ENCODE measurements at places on chromosomes 7 and 10.

DNA sequence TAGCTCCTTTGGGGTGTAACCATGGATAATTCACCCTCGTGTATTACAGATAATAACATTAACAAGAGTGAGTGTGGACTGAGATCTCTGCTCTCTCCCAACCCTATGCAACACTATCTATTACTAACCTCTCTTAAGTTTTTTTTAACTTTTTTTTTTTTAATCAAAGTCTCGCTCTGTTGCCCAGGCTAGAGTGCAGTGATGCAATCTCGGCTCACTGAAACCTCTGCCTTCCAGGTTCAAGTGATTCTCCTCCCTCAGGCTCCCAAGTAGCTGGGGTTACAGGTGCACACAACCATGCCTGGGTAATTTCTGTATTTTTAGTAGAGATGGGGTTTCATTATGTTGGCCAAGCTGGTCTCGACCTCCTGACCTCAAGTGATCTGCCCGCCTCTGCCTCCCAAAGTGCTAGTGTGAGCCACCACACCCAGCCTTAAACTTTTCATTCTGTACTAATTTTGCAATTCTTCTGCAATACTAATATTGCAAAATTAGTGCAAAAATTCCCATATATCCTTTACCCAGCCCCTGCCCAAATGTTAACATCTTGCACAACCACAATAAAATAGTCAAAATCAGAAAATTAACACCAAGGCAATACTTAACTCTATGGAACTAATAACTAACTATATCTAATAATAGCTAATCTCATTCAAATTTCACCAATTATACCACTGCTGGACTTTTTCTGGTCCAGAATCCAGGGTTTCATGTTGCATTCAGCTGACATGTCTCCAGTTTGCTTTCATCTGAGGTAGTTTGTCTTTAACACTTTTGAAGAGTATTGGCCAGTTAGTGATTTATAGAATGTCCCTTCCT is 66.5 kb upstream of the TCF7L2 start:
- DNase-seq, result no peak

GRCh38 chr10:70761031-70761601 is 24.1 kb downstream of the TBATA start:
- DNase-seq, result no peak

- no peak for DNase-seq
Observed at GRCh38 chr7:73769481-73770001, 529 bp downstream of the CLDN3 start.

DNA sequence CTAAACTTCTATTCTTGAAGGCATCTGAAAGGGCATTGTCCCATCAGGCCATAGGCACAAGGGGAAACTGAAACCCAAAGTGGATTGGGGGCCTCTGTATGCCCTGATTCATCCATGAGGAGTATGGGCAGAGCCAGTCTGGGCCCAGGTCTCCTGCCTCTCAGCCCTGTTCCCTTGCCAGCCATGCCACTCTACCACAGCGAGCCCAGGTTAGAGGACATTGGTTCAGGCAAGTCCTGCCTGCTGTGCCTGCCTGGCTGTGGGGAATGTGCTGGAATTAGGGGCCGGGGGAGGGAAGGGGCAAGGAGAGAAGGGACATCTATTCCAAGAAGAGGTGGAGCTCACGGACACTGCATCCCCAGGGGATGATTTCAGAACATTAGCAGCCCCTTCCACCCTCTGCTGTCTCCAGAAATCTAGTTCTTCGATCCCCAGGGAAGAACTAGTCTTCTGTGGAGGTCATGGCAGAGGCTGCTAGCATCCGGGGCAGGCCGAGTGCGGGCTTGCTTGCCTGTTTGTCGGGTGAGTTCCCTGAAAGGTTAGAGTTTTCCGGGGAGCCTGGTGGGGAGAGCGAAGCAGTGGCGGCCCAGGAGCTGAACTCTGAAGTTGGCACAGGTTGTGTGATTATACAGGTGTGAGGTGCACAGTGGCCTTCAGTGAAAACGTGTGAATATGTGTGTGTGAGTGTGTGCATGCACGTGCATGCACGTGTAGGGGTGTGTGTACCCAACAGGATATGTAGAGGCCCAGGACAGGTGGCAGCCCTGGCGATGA is 37.8 kb downstream of the TBATA start:
- DNase-seq, result no peak

DNA sequence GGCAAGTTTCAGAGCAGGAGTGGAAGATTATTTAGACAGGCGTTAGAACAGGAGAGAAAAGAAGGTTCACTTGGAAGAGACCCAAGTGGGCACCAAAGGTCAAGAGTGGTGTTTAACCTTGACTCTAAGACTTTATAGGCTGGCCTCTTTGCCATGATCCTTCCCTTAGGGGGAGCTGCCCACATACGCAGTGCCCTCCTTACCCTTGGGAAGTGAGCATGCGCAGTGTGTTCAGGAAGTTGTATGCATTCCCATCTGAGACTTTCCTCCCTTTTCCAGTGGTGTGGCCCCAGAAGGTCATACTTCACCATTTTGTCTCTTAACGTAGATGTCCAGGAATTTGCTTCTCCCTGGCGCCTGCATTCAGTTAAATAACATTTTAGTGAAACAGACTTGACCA is 95.8 kb downstream of the CXCL12 start:
- DNase-seq, result no peak

- no peak for DNase-seq
Observed at GRCh38 chr7:50292165-50292757, 12.3 kb upstream of the IKZF1 start.

DNA sequence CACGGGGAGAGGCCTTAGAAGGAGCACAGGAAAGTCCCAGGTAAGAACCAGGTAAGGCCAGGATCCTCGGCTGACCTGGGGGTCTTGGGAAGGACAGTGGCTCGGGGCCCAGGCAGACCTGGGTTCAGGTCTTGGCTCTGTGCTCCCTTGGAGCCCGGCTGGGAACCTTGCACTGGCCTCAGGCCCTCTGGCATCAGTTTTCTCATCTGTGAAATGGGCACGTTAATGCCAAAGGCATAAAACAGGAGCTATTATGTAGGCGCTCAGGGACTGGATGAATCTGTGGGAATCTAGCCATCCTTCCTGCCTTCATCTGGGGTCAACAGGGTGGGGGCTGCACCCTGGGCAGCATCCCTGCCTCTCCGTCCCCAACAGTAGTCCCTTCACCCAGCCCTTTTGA is 8.3 kb upstream of the SLC29A4 start:
- DNase-seq, result no peak

- no peak for DNase-seq
Observed at GRCh38 chr7:72003236-72003635, 408.9 kb downstream of the CALN1 start.

DNA sequence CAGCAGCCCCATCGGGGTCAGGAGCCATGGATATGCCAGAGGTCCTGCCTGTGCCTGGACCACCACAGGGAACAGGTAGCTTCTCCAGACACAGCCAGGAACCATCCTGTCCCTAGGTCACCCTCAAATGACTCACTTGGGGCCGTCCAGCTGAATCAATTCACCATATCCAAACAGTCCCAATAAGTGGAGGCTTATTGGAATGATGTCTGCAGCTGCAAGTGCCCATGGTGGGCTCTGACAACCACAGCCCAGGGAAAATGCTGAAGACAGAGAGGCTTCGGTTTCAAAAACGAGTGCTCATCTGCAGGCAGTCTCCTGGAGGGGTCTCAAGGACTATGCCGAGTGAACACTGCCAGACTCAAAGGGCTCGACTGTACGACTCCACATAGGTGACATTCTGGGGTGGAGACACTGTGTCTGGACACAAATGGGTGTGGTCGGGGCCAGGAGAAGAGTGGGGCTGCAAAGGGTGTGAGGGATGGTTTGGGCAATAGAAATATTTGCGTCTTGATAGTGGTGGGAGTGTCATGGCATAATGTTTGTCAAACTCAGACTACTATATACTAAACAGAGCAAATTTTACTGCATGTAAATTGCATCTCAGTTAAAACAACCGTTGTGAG is 204.8 kb downstream of the TNS3 start:
- DNase-seq, result no peak

DNA sequence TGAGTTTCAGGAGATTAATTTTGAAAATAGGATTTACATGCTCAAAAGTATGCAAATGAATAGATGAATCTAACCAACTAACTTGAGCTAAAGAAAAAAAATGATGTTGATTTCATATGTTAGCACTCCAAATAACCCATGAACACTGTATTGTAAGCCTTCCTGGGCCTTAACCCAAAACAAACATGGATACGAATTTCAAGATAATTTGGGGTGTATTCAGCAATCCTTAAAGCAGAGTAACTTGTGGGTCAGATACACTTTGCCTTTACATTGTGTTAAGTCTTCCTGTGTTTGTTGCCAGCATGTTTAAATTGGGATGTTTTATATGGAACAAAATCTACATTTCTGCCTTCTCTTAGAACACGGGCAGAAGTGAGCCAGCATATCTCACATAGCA is 124.2 kb upstream of the WDR11 start:
- DNase-seq, result no peak

- DNase-seq, result no peak
Observed at GRCh38 chr7:156604311-156604710, 36.3 kb upstream of the RNF32 start.

- no peak for DNase-seq
Observed at GRCh38 chr10:119359025-119359424, 151.7 kb downstream of the GRK5 start.

DNA sequence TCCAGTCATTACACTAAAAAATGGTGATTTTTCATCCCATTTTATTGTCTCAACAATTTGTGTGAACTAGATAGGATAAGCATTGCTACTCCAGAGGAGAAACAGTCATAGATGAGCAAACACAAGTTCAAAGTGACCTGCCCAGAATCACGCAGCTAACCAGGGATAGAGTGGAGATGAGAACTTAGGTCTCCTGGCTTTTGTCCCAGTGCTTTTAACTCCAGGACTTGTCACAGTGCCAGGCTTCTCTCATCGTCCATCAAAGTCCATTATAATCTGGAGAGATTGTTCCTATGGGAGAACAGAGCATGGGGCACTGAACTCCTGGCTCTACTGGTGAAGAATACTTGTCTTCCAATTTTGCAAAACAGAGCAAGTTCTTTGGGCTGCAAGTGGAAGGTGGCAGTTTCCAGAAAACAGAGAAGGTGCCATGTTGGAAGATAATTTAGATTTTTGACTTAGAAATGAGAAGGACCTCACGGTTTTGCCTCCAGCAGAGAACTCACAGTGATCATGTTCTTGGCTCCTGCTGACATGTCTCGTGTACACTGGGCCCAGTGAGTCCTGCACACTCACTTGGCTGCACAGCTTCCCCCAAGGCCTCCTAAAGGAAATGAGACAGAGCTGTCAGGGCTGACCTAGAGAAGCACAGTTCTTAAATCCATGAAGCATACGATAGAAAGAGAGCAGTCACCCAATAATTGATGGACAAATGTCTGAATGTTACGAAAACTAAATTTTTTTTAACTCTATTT is 322.9 kb upstream of the NRP1 start:
- no peak for DNase-seq
